ENCODE measurements at places on chromosomes 6 and 20.

DNA sequence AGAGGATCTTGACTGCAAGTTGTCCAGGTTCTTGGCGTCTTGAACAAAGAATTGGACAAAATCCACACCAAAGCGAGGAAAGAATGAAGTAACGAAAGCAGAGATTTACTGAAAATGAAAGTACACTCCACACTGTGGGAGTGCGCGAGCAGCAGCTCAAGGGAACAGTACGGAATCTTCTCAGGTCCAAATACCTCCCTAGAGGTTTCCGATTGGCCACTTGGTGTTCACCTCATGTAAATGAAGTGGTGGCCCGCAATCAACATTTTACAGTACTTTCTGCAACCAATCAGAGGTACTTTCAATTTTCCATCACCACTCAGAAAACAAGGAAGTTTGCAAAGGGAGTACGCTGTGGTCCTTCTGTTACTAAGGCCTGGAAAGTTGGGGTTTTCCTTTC is 122.4 kb downstream of the PTPRK start:
- DNase-seq, result no peak

GRCh38 chr20:34240693-34241615 is at the start of gene ASIP:
TSS of gene ASIP (plus strand) at chr20:34241423. CDS start at chr20:34260375, 18,952 bp downstream.
- peak; percentile 2 for DNase-seq

DNA sequence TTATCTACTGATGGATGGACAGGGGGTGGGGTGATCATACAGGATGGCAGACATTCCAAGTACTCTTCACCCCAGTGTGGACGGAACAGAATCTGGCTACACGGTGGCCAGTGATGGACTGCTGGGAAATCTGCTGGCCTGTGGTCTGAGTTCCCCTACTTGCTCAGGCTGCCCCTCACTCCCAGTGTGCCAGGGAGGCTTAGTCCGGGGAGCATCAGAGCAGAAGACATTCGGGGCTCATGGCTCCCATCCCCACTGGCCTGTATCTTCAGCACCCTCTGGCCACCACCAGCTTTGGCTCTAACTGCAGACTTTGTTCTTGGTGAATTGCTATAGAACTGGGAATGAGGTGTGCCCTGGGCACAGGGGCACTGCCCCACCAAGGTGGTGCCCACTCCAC is 15.3 kb downstream of the TLDC2 start:
- DNase-seq, result no peak

GRCh38 chr6:89873721-89874120 is 20.5 kb upstream of the GJA10 start:
- DNase-seq, result peak; percentile 29

DNA sequence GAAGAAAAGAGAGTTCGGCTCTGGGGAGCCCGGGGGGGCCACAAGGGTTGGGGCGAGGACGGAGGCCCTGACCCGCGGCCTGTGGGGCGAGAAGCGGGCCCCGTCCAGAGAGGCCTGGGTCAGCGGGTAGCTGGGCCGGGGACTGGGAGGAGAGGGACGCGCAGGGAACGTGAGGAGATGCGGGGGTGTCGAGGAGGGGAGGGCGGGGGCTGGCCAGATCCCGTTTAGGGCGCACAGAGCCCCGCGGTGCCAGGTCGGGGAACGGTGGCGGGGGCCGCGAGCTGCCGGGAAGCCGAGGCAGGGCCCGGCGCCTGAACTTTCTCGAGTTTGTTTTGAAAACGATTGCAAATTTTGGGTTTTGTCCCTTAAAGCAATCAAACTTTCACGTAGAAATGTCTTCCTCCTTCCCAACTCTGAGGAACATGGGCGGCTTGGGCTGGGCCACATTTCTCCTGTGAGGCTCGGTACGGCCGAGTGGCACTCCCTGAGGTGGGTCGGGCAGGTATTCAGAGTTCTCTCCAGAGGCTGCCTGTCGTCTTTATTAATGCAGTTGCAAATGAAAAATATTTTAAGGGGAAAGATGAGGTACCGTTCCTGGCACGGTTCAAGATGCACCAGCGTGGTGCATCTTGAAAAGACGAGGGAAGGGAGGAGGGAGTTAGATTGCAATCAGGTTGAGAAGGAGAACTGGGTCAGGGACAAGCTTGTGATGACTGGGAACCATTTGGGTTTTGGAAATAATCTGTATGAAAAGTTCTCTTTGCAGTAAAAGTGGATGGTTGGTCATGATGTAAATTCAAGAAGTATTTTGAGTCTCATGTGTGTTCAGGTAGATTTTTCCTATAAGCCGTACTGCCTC is 972 bp downstream of the RNF8 start:
- DNase-seq, result no peak

GRCh38 chr20:17875106-17875980 is 93.3 kb downstream of the SNX5 start:
- no peak for DNase-seq

DNA sequence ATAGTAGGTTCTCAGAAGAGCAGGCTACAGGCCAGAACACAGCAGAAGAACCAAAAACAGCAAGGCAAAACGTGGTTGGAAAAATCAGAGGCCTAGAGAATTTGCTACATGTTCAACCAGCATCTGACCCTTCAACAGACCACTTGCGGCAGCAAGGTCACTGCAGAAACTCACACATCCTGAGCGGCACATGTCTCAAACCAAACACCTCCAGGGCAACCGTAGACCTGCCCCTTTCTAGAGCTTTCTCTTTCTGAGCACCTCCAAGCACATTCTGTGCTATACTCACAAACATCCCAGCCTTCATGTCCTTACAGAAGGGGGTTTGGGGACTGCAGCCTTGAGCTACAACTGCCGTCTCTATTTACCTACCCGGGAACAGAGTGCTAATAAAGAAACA is 52.6 kb downstream of the GFOD1 start:
- no peak for DNase-seq

DNA sequence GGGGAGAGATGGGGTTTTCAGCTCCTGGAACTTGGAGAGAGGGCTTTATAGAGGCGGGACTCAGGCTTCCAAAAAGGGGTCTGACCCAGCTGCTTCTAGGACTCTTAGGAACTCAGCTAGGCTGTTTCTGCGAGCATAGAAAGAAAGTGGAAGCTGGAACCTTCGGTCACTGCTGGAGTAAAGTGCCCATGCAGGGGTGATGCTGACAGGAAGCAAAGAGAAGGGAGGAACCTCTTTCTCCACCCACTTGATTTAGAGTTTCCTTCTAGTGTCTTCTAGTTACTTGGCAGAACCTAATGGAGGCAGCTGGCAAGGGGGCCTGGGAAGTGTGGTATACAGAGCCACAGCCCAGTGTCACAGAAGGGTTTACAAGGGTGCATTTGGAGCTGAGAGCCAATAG is 283.6 kb downstream of the QKI start:
- DNase-seq, result no peak

DNA sequence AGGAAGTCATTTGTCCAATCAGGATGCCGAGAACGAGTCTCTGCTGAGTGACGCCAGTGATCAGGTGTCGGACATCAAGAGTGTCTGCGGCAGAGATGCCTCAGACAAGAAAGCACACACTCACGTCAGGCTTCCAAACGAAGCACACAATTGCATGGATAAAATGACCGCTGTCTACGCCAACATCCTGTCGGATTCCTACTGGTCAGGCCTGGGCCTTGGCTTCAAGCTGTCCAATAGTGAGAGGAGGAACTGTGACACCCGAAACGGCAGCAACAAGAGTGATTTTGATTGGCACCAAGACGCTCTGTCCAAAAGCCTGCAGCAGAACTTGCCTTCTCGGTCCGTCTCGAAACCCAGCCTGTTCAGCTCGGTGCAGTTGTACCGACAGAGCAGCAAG is 281.5 kb downstream of the TSHZ2 start:
- no peak for DNase-seq

GRCh38 chr6:18047406-18047805 is 60.0 kb upstream of the KIF13A start:
- DNase-seq, result no peak

- peak; percentile 91 for DNase-seq
Measured at GRCh38 chr20:33554914-33555420, 65.1 kb downstream of the CBFA2T2 start.

GRCh38 chr6:83708970-83709747 is at the start of gene SNAP91:
TSS of gene SNAP91 (minus strand) at chr6:83709101. CDS start at chr6:83707927, 1,174 bp downstream.
- peak; percentile 2 for DNase-seq

DNA sequence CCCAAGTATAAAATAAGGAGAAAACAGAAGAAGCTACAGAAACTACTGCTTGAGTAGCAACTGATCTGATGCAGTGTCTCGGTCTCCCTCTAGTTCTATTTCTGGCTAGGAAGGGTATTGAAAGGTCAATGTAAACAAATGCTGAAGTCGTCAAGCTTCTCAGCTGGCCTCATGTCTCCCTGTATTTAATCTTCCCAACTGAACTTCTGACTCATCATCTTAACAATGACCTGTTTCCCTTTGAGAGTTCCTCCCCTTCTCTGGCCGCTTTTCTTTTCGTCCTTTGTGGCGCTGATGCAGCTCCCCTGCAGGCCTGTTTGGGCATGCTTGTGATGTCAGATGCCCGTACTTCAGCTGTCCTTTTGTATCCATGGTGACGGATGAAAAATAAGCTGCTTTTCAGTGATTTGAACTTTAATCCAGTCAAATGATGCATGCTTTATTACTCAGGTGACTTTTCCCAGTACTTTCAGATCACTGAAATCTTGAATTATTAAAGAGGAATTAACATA is 7.8 kb upstream of the LCA5 start:
- DNase-seq, result no peak

GRCh38 chr20:23125625-23126191 is 39.6 kb upstream of the CD93 start:
- DNase-seq, result no peak

DNA sequence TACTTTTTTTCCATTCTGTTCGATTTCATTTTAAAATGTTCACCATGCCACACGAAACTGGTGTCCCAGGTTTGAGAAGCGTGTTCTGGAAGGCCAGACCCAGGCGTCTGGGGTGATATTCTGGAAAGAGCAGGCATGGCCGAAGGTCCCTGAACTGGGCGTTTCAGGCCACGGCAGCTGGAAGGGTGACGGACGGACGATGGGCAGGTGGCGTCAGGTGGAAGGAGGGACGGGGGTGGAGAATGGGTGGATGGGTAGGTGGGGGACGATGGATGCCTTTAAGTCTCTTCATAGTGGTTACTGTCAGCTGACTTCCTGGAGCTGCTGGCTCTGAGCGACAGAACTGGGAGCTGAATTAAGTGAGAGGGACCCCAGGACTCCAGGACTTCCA is 44.6 kb downstream of the CDH4 start:
- no peak for DNase-seq
